ENCODE measurements at places on chromosomes 5 and 9.

- DNase-seq: no peak
These were observed 134.4 kb upstream of the EFNA5 start for GRCh38 chr5:107805166-107805565.

DNA sequence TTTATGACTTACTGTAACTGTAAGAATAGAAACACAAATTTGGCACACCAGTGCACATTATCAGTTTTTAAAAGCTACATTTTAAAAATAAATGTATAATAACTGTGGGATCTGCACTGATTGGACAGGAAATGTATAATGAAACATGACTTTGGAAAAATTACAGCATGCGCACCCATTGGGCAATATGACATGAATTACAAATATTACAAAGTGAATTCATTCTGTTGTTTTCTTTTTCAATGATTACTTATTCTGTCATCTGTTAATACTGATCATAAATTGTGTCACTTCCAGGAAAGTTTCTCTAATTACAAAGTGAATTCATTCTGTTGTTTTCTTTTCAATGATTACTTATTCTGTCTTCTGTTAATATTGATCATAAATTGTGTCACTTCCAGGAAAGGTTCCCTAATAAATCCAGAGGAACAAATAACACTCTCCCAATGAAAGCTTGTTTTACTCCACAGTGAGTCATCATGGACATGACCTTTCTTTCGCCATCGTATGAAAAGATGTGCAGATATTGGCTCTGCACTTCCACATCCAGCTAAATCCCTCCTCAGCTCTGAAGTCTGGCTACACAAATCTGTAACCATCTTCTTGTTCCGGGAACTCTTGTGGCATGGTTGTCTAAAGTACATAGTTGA, 297.0 kb upstream of the HAPLN1 start:
- DNase-seq: no peak

GRCh38 chr5:15806613-15807012, 306.6 kb downstream of the FBXL7 start:
- DNase-seq: no peak

- DNase-seq: no peak
These were observed 40.3 kb upstream of the NAA35 start for GRCh38 chr9:85900504-85901201.

DNA sequence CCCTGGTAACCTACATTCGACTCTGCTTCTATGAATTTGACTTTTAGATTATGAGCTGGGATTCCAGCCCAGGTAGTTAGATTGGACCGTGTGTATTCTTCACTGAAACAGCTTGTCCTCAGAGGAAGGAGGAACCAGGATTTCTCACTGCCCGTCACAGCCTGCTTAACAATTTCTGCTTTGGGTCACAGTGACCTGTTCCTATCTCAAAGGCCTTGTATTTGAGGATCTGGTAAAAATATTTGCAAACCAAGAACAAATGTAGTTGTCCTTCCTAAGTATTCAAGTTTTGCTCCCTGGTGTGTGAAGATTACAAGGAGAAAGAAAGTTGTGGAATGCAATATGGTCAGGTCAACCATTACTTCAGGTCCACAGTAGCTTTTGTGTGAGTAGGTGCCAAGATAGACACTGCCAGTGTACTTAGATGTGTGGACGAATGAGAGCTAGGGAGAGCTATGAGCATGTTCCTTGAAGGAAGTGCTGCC, 55.1 kb downstream of the KIF4B start:
- no peak for DNase-seq

- DNase-seq: no peak
These were observed 69.1 kb downstream of the PSAT1 start for GRCh38 chr9:78365748-78366697.

- no peak for DNase-seq
These were observed 9.8 kb downstream of the PIK3R1 start for GRCh38 chr5:68225188-68225910.

GRCh38 chr9:12464400-12464799, 228.8 kb upstream of the TYRP1 start:
- DNase-seq: no peak

GRCh38 chr5:90193185-90193822, 216.3 kb downstream of the CETN3 start:
- DNase-seq: no peak

DNA sequence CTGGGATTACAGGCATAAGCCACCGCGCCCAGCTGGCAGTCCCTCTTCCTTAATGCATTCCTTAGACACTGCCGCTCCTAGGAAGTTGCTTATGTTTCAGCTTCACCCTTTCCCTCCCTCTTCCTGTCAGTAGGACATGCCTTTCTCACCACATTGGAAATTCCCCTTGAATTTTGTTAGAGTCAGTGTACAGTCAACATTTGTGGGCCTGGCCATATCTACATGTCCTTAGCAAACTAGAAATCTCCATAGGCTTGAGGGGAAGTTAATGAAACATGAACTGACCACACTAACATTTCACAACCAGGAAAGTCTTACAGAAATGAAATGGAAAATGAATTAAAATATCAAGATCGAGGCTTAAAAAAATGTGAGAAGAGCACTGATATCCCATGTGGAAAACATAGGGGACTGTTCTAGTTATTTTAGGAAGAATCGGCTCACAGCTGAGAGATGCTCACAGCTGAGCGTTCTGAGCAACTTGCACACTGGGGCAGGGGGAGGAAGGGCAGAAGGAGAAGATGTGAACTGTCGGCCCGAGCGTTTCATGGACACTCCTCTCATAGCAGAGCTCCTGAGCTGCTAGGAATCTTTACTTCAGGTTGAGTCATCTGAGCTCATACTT, 21.1 kb upstream of the LVRN start:
- no peak for DNase-seq

DNA sequence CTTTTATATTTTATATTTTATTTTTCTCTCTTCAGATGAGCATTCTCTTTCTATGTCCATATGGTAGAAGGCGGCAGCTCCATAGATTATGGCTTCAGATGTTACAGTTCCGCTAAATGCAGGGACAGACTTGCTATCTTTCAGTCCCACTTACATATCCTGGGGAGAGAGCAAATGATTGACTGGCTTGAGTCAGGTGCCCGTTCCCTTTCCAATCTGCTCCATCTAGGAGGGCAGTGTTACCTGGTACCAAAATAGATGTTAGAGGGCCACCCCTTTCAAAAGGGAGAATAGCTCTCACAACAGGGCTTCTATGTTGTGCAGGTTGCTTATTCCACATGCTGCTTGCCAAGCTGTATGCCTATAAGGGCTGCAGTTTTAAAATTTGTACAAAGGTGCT, 45.3 kb downstream of the ERBIN start:
- no peak for DNase-seq

DNA sequence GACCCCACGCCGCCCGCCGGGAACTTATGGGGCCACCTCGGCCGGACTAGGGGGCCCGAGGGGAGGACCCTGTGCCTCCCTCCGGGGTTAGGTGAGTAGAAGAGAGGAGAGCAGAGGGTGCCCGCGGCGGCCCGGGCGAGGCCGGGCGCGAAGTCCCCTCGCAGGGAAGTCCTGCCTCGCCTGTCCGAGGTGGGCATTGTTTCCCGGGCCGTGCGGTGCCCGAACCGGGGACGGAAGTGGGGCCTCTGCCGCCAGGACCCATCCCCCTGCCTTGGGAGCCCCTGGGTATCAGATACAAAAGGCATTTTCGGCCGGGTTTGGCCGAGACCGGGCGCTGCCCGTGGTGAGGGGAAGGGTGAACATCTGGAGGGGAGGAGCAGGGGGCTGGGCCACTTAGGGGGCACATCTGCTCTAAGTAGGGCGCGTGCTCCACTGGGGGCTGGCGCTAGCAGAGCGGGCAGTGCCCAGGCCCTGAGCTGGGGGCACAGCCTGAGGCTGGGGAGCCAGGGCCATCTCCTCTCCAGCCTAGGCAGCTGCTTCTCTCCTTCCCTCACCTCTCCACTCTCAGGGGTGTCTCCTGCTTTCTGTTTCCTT, 48.2 kb downstream of the DAB2IP start:
- DNase-seq: no peak

All from NCI-H187 (cell line).